ENCODE measurements at places on chromosomes 5 and 9.

DNA sequence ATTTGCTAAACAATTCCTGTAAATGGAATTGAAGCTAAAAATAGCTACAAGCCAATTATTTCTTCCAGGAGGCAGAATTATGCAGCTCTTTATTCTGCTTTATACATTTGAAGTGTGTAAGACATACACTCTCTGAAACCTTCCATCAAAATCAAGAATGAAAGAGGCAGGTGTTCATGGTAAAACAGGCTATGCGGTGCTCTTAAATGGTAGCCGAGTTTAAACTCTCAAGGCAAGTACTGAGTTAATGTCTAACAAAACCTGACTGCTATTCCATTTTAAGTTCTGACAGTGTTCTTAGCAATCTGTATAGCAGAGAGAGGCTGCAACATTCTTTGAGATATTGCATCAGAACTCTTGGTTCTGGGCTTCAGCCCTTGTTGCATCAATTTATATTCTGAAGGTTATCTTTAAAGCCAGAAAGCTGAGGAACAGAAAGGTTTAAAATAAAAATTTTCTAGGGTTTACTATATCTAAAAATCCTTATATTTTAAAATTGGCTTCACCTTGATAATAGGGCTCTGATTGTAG is 248.3 kb upstream of the CCNG1 start:
- DNase-seq = no peak

GRCh38 chr5:93575461-93576414 is 5.3 kb downstream of the NR2F1-AS1 start:
- no peak for DNase-seq

GRCh38 chr5:62432621-62433064 is 20.1 kb downstream of the IPO11 start:
- no peak for DNase-seq

DNA sequence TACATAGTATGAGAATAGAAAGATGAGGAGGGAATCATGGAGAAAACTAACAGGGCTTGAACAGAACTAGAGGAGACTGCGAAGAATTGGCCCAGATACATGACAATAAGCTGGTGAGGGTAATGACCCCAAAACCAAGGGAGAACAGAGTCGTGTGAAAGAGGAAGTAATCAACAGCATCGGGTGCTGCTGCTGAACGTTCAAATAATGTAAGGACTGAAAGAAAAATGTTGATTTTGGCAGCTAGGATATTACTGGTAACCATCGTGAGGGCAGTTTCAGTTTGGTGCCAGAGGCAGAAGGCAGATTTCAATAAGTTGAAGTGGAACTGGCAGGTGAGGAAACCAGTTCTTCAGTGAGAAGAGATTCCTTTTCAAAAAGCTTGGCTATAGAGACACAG is 66.8 kb upstream of the SMC2 start:
- no peak for DNase-seq

All from mesenchymal stem cell (in vitro differentiated cells and primary cell).